ENCODE measurements at places on chromosomes 16 and 17. TPM values are rescaled to one million over a fixed set of nuclear protein-coding genes. Genes with fewer than 3 reads are reported as not detected.

GRCh38 chr17:67413388-67413787 is 36.3 kb downstream of the PITPNC1 start:
- DNase-seq = no peak

- no peak for DNase-seq
Measured at GRCh38 chr17:52790359-52790955, 631.9 kb upstream of the CA10 start.

DNA sequence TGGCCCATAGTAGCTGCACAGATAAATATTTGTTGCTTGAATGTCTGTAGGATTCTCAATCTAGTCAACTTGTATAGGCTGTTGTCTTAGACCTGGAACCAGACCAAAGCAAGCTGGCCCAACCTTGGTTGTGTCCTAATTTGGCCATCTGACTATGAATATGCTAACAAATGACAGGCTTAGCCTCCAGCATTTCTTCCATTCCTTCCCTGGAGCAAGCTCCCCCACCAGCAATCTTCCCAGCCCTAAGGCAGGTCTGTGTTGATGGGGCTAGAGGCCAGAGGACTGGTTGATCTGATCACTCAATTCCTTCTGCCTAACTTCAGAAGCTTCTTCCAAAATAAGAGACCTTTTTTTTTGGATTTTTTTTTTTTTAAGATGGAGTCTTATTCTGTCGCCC is 9.4 kb upstream of the PHOSPHO1 start:
- no peak for DNase-seq

GRCh38 chr16:67516296-67517154 is 12.1 kb upstream of the RIPOR1 start:
- no peak for DNase-seq

GRCh38 chr17:39845052-39845846 is 18.9 kb downstream of the IKZF3 start:
- no peak for DNase-seq

- DNase-seq = no peak
Measured at GRCh38 chr16:28167221-28167620, 44.5 kb downstream of the XPO6 start.

- DNase-seq = no peak
Measured at GRCh38 chr17:34011599-34011998, 243.5 kb upstream of the CCL2 start.

GRCh38 chr17:28972437-28972836 is 21.1 kb upstream of the PHF12 start:
- DNase-seq = no peak

- no peak for DNase-seq
Measured at GRCh38 chr17:82246365-82247181, 17.7 kb downstream of the SLC16A3 start.

GRCh38 chr16:2501946-2502895 is 11.5 kb upstream of the ATP6V0C start:
- DNase-seq = no peak

- DNase-seq = no peak
Measured at GRCh38 chr17:48928876-48929811, 15.5 kb downstream of the SNF8 start.

GRCh38 chr17:79191270-79191934 is 116.8 kb downstream of the ENGASE start:
- no peak for DNase-seq

GRCh38 chr17:78624324-78625151 is 47.3 kb upstream of the DNAH17 start:
- DNase-seq = no peak

DNA sequence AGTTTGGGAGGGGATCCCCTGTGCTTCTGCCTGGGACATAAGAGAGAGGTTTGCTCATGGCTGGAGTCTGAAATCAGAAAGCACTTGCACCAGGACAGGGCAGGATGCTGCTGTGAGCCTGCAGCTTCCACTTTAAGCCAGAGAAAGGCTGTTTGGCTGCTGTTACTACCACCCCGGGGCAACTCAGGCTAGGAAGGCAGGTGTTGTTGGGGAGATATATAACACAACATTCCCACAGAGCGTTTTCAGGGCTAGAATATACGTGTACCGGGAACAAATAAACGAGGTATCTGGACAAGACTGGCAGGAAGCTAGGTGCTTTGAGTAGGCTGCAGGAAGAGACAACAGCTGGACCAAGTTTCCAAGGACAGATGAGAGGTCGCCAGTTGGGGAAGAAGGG is 313.3 kb upstream of the CCL2 start:
- DNase-seq = no peak

DNA sequence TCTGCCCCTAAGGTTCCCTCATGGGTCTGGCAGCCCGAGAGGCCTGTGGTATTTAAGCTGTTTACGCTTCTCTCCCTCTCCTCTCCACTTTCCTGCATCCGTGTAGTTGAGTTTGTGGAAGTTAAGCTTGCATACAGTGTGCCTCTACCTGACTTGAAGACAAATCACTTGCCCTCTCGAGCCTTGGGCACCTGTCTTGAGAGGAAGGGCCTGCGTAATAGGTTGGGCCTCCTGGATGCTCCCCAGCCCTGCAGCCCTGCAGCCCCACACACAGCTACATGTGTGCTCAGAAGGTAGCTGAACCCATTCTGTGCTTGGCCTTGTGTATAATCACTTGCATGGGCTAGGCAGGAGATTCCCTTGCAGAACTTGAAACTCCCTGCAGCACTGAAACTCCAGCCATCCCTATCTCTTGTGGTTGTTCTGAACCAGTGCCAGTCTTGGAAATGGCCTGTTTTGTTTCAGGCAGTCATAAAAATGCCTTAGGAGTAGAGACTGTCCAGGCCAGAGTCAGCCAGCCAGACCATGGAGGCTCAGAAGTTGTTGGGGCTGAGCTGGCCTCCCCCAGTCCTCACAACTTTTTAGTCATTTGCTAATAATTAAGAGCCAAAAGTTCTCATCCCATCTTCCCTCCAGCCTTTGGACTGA is 134.6 kb downstream of the CLEC16A start:
- no peak for DNase-seq

Gene ANKFY1
- total RNA-seq = 34.6 TPM

Gene SLC35G6
- total RNA-seq = not detected

Gene CA10
- not detected for total RNA-seq

Gene STXBP4
- total RNA-seq = 4.3 TPM

Gene CDR2L
- total RNA-seq = 1.3 TPM

Gene BAHCC1
- total RNA-seq = 0.10 TPM

Gene METTL16
- total RNA-seq = 44.0 TPM

Gene SERPINF2
- not detected for total RNA-seq

Gene ZNF785
- 14.0 TPM for total RNA-seq

All from activated CD4-positive, alpha-beta memory T cell treated with anti-CD3 and anti-CD28 coated beads for 36 hours (primary cell).